Right ventricle myocardium inferior (tissue), 1 donor: ENCODE measurements at places on chromosomes 4 and X. TPM values are rescaled to one million over a fixed set of nuclear protein-coding genes. Genes with fewer than 3 reads are reported as not detected.

- DNase-seq: no peak
Measured at GRCh38 chr4:73311428-73311827, 52.8 kb upstream of the ANKRD17 start.

- no peak for DNase-seq
Measured at GRCh38 chrX:86133761-86134160, 14.5 kb upstream of the DACH2 start.

- DNase-seq: no peak
Measured at GRCh38 chrX:39944416-39944815, 153.3 kb downstream of the BCOR start.

DNA sequence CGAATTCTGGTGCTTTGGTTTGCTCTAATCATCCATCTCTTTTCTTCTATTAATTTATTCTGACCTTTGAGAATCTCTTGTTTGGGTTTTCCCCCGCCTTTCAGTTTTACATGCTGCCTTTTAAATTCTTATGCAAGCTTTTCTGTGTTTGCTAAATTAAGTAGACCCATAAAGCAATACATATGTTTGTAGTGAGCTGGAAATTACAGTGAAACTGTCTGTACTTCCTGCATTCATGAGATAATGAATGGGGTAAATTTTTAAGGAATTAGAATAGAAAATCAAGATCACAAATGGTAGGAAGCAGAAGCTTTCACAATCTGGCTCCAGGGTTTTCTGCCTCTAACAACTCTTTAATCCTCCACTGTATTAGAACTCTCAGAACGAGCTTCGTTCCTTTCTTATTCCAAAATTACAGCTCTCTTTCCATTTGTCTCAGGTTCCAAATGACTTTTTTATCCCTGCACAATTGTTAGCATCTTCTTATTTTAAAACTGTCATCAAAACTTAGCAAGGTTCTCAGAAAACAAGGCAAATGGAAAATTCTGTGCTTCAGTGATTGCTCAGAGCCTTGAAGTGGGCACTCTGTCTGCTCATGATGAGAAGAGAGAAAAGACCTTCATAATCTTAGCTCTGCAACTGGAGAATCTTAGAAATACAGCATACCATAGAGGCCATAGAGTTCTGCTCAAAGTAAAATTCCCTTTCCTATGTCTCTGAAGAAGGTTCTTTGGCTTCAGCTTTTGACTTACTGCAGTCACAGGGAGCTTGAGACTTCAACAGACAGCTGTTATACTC lies 108.2 kb downstream of the EGF start:
- no peak for DNase-seq

GRCh38 chr4:102564399-102565059 lies 63.4 kb downstream of the NFKB1 start:
- DNase-seq: no peak

DNA sequence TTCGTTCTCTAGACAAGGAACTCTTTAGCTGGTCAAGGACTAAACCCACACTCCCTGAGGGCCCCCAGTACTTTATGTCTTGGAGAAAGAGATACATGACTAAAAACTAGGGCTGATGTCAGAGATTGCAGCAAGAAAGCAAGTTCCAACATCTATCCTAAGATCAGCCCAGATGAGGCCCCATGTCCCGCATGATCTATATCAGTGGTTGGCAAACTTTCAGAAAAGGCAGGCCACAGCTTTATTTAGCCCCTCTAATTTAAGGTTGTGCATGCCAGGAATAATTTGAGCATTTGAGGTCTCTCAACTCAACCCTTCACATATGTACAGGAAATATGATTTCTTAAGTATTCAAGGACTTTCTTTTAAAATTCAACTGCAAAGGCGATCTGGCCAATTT lies 44.1 kb upstream of the FRMD7 start:
- no peak for DNase-seq

DNA sequence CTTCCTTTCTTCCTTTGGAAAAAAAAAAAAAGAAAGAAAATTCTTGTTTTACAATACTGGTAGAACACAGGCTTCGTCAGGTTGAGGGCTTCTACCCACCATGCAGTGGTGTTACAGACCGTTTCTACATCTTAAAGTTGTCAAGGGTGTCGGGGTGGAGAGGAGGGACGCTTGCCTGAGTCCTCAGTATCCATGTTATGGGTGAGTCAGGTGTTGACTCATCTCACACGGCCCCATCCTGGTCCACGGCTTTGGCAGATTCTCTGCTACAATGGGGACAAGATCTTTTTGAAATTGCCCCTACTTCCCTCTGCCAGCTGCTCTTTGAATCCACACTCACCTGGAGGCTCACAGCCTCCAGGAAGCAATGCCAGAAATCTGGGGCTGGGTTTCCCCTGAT lies 310.3 kb upstream of the ZFP42 start:
- DNase-seq: no peak

- peak; percentile 83 for DNase-seq
Measured at GRCh38 chr4:139740531-139741041, 75.0 kb downstream of the MGST2 start.

GRCh38 chrX:100076031-100076430 lies 334.0 kb downstream of the PCDH19 start:
- no peak for DNase-seq

- DNase-seq: no peak
Measured at GRCh38 chr4:135408109-135408508, 1206.5 kb upstream of the PABPC4L start.

- no peak for DNase-seq
Measured at GRCh38 chr4:47473141-47473750, 9.7 kb upstream of the COMMD8 start.

DNA sequence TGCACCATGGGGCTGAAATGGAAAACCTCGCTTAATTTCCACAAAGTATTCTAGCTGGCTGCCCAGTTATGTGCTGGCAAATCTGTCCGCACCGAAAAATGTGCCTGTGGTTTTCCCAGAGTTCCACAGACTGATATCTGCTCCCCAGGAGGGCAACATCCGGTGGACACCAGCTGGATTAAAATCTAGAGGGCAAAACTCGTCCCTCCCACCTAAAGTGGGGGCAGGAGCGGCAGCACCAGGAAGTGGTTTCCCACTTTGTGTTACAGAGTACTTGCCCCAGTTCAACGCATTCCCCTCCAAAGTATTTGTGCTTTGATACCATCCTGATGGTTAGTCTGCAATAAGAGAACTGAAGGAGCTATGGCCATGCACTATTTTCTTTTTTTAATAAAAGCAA lies 187.6 kb downstream of the TSPAN5 start:
- no peak for DNase-seq

- no peak for DNase-seq
Measured at GRCh38 chr4:176290520-176290919, 21.5 kb upstream of the ASB5 start.

DNA sequence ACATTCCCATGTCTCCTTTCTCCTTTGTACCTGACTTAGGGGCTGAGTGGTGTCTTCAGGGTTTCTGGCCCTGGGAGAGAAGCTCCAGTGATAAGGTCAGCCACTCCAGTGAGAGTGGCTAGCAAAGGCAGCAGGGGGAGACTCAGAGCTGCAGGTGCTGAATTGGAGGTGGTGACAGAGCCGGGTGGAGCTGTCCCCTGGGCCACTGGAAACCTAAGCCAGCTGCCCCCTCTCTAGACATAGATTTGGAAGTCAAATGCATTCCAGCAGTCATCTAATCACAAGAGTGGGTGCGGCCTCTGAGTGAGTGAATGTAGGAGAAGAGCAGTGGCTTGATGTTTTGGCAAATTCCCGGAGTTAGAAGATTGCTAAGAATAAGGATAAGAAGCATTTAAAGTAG lies 28.5 kb downstream of the TRIM2 start:
- DNase-seq: no peak

GRCh38 chrX:2516623-2517022 lies 15.8 kb upstream of the DHRSX start:
- DNase-seq: no peak

DNA sequence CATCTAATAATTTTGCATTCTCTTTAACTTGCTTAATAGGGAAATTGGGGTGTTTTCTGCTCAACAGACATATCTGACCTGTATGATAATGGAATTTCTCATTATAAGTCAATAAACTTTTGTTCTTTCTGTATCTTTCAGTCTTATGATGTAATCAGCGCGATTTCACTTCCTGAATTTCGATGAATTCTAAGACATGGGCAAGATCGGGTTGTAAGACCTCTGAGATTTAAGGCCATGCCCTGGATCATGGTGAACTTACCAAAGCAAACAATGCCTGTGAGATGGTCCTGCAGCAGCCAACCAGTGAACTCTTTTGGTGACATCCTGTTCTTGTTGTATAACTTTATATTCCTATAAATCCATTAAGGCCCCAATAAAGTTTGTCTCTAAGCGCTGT lies 88.1 kb downstream of the NBDY start:
- DNase-seq: no peak

DNA sequence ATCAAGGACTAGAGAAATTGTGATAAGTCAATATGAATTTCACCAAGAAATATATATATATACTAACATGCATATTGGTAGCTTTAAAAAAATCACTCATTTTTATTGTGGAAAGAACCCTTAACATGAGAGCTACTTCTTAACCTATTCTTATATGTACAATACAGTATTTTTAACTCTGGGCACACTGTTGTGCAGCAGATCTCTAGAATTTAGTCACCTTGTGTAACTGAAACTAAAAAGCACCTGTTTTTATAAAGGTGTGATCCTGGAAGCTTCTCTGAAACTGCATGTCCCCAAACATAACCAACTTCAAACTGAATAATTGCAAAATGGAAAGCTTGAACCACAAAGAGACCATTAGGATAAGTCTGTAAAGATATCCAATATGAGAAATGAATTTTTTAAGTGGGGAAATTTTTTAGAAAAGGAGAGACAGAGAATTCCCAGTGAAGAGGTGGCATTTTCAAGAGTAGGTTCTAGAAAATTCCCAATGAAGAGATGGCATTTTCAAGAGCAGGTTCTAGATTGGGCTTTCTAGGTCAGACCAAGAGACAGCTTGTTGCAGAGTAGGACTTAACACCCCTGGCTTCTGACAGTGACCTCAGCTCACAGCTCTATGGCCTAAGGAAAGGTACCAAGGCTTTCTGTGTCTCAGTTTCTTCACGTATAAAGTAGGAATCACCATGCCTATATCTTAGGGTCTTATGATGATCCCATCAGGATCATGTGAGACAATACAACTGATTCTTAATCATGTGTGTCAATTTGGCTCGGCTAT lies 22.0 kb upstream of the PPARGC1A start:
- DNase-seq: no peak

DNA sequence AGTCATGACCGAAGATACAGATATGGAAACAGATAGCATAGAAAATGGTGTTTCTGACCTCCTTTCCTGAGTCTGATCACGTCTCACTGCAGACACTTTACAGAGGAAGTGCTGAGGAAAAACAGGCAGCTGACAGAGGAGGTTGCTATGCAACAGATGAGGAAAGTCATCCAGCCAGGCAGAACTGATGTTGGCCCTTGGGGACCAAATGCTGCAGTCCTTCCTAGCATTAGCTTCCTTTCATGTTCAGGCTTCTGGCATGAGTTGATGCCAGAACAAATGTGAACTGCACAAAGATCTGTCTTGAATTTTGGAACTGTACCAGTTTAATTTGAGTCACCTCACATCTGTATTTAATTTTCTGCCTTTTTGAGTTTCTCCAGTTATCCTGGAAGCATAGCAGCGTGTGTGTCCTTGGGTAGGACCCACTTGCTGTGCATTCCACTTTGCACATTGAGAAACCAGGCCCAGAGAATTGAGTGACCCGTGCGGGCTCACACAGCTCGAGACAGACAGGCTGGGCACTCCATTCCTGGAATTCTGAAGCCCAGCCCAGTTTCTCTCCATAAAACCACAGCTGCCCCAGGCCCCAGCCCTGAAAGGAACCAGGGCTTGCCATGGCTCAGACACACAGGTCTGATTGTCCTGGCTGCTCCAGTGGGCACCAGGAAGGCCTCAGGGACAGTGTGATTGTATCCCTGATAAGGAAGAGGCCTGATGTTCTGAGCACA lies 1.4 kb upstream of the MAGED1 start:
- DNase-seq: no peak

DNA sequence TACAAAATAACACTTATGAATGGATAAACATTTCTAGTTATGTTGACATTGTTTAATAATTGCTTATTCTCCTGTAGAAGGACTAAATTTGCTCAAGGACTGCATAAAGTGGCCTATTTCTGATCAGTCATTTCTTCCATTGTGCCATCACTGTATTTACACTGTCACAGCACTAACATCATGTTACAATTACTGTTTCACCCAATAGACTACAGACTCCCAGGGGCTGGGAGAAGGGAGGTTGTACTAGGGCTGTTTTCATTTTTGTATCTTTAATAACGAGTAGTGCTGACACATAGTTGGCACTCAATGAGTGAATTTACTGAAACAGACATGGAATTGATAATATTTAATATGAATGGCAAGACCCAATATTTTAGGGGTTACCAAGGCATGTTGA lies 139.5 kb downstream of the SLC10A7 start:
- no peak for DNase-seq

- no peak for DNase-seq
Measured at GRCh38 chr4:25888781-25889180, 25.2 kb upstream of the SMIM20 start.

DNA sequence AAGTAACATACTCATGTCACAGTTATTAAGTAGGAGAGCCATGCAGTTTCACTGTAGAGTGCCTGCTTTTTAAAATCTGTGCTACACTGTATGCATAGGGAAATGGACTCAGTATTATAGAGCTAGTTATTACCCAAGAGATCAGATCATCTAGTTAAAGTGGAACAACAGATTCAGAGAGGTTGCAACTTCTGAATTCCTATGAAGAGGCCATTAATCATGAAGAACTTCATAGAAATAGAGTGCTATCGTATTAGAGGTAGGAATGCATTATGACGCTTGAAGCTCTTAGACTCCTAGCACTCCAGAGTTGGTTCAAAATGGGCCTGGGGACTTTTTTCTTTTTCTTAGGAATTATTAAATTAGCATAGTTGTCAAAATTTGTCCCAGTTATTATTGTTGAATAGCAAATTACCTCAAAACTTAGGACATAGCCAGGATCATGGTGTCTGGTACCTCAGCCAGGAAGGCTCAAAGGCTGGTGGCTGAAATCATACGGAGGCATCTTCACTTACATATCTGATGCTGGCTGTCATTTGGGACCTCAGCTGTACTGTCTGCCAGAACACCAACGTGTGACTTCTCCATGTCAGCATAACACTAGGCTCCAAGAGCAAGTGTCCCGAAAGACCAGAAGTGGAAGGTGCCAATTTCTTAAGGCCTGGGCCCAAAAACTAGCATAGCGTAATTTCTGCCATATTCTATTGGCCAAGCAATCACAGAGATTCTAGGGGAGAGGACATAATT lies 125.7 kb downstream of the STAG2 start:
- DNase-seq: no peak

PRDM8 gene
- 1.2 TPM for total RNA-seq

IGSF1 gene
- total RNA-seq: 2.6 TPM

CENPC gene
- 7.3 TPM for total RNA-seq

USP17L24 gene
- total RNA-seq: not detected

GPRASP2 gene
- 10.3 TPM for total RNA-seq

RHOXF2B gene
- not detected for total RNA-seq

CT45A10 gene
- not detected for total RNA-seq

ARX gene
- total RNA-seq: not detected

SMIM10L2A gene
- 1.3 TPM for total RNA-seq

SATL1 gene
- total RNA-seq: not detected

ZNF81 gene
- 5.0 TPM for total RNA-seq
